ENCODE measurements at places on chromosomes 6 and 20. TPM values are rescaled to one million over a fixed set of nuclear protein-coding genes. Genes with fewer than 3 reads are reported as not detected.

Gene DZANK1
- 3.5 TPM for total RNA-seq

DNA sequence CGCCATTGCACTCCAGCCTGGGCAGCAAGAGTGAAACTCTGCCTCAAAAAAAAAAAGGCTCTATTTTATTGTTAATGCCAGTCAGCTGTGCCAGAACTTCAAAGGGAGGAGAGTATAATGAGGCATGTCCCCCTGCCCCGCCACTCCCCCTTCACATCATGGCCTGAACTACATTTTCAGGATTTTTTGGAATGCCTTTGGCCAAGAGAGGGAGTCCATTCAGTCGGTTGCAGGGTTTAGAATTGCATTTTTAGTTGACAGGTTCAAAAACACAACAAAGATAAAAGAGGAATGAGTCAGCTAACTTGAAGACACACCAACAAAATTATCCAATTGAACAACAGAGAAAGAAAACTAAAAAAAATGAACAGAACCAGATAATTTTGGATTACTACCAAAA lies 59.1 kb downstream of the CEP43 start:
- no peak for DNase-seq

DNA sequence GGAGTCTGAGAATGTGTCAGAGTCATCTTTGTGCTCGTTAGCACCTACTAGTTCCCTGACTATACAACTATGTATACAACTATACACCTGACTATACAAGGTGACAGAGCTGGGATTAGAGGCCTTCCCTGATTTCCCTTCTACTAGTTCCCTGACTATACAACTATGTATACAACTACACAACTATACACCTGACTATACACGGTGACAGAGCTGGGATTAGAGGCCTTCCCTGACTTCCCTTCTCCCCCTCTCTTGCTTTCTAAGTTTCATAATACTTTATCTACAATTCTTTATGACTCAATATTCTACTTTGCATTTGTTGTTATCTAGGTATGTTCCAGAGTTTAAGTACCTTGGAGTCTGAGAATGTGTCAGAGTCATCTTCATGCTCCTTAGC lies 68.0 kb downstream of the HS3ST5 start:
- DNase-seq: no peak

DNA sequence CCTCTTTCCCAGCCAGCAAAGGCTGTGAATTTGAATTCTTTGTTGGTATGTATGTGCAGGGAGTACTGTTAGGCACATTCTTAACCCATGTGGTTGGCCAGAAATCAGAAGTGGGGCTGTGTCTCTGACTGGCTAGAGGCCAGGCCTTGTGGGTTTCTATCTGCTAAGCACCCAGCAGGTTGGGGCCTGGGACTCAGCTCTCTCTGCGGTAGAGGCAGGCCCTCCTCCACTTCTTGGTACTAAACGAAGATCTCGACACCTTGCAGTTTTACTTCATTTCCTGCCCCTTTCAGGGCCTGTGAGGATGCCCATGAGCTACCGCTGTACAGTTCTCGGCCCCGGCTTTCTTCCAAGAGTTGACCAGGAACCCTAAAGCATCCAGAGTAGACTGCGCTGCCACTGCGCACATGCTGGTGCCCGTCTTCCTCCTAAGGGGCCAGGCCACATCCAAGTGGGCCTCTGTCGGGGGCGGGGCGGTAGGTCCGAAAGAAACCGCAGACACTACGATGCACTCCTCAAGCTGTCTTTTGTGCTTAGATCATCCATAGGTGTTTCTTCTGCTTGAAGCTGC lies 51.1 kb downstream of the TCP11 start:
- DNase-seq: no peak

- DNase-seq: no peak
These were observed 49.4 kb upstream of the ARMC2 start for GRCh38 chr6:108798670-108799353.

- DNase-seq: no peak
These were observed 40.8 kb downstream of the KCNK17 start for GRCh38 chr6:39273406-39273821.

GRCh38 chr20:32752458-32753250 lies 9.4 kb upstream of the COMMD7 start:
- DNase-seq: no peak

Data from sciatic nerve (tissue), 2 donors.